Right atrium auricular region (tissue), 2 donors: ENCODE measurements at places on chromosomes 6 and 20.

- DNase-seq: no peak
Observed at GRCh38 chr6:168349718-168350210, 30.2 kb upstream of the DACT2 start.

DNA sequence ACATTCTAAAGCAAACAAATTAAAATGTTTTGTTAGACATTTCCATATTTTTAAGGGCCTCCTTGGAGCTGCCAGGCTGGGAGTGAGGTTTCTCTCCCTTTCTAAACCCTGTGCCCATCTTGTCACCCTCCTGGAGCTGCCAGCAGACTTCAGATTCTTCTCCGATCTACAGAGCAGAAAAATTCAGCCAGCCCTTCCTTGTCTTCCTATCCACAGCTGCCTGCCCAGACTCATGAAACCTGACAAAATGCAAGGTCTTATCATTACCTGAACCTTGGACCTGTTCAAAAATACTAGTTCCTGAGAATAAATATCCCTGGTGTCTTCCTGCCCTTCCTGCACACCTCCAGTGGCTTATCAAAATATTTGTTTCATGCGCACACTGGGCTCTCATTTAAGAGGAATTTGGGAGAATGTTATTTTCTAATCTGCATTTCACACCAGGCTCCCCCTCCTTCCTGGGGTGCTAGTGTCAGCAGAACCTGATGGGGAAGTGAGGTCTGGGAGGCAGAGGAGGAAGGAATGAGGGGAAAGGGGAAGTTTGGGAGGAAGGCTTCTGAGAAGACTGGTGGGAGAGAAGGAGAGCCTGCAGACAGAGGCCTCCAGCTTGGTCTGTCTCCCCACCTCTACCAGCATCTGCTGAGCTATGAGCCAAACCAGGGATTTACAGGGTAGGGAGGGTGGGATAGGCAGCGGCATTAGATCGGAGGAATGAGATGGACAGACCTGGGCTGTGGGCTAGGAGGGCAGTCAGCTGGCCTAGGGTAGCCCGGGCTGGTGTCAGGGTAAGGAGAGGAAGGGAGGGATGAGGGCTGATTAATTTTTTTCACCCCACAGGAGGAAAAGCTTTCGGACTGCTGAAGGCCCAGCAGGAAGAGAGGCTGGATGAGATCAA lies at the start of gene AIF1:
TSS of gene AIF1 (plus strand) at position 551 of the 895 bp plus-strand sequence. CDS start at position 647, 96 bp downstream.
- no peak for DNase-seq

DNA sequence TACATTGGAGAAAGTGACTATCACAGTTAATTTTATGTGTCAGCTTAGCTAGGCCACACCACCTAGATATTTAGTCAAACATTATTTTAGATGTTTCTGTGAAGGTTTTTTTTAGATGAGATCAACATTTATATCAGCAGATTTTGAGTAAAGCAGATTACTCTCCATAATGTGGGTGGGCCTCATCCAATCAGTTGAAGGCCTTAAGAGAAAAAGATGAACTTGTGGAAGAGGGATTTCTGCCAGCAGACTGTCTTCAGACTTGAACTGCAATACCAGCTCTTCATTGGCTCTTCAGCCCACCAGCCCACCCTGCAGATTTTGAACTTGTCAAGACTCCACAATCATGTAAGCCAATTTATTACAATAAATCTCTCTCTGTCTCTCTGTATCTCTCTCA lies 25.1 kb upstream of the FBXO30 start:
- DNase-seq: no peak

DNA sequence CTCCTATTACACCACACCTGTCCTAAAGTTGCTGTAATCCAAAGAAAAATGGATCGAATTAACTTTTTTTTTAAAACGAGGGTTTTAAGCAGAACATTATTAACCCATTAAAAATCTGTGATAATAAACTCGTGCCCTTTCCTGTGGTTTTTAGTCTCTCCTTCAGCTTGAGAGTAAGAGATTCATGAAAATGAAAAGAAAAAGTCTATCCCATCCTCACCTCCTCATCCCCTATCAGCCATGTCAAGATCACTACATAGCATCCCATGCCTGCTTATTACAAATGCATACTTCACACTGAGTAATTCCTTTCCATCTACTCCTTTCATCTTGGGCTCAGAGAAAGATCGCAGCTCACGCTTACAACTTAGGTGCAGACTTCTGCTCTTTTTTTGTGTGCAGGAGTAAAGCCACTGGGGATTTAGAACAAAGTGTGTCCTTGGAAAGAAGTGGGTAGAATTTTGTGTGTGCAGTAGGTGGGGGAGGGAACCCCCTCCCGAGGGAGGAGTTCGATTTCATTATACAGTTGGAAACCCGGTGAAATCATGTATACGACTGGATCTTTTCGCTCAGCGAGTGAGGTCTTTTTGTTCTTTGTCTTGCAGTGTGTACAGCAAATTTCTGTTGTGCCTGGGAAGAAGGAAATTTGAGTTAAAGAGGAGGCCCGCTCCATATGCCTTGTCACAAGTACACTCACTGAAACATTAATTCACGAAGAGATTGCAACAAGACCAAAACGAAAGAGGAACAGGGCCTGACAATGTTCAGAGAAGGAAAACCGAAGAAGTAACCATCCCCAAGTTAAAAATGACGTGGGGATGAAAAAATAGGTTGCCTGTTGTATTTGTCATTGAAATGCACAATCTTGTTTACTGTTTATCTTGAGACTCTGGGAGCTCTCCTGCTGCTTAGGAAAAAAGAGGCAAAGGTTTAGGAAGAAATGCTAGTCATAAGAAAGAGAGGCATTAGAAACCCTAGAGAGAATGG lies 146.5 kb upstream of the ZNF217 start:
- no peak for DNase-seq

GRCh38 chr6:127195833-127196232 lies 70.8 kb upstream of the RNF146 start:
- no peak for DNase-seq

DNA sequence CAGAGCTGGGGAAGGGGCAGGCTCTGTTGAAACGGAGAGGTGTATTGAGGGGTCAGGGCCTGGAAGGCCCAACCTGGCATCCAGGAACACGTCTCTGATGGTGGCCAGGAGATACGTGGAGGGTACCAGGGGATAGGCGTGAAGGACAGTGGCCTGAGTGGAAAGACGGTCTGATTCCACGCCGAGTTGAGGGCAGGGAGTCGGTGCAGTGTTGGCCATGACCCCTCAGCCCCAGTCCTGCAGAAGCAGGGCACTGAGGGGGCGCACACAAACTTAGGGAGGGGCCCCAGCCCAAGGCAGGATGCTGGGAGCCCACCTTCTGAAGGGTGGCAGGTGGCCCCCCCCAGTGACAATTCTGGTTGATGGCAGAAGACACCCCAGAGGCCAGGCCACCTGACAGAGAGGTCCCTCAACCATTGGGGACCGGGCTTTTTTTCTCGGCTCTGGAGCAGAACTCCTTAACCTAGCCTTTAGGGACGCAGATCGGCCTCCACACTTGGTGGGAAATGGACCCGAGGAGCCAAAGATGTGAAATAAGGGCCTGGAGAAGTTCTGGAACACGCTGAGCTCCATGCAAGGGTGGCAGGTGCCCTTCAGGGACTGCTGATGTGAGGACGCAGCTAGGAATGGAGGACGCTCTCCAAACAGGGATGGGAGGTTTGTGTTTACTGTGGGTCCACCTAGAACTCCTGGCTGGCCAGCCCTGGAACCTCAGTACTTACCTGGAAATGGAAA lies 91.0 kb downstream of the TMEM242 start:
- peak; percentile 50 for DNase-seq

DNA sequence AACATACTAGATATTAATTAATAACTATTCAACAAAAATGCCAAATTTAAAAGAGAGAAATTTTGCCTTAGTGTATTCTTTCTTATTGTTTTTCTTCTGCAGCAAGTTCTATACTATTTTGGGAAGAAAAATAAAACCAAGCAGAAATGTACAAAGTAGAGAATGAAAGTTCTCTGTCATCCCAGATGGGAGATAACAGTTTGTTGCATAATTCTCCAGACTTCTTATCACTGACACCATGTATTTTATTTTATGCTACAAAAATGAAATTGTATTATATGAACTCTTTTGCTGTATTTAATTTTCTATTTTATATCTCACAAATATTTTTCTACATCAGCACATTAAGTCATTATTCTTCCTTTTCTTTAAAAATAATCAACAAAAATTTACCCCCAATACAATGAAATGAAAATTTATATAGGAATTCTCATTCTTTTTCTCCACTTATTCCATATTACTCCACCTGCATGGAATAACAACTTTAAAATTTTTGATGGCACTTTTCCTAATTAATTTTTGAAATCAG lies 18.2 kb downstream of the TMEM244 start:
- DNase-seq: no peak

GRCh38 chr6:161684731-161685475 lies 411.0 kb upstream of the AGPAT4 start:
- no peak for DNase-seq

GRCh38 chr6:76694795-76695194 lies 622.3 kb upstream of the IMPG1 start:
- no peak for DNase-seq

DNA sequence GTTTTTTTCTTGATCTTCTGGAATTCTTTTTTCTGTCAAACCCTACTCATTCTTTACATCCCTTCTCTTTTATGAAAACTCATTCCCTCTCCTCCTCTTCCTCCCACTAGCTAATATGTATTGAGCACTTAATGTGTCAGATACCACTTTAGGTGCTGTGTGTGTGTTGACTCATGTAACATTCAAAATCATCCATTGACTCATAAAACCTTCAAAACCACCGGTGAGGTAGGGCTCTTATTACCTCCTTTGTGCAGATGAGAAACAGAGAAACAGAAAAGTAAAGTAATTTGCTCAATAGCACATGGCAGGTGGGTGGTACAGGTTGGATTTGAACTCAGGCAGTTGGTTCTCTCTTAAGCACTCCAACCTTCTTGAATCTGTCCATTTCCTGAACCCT lies 136.3 kb upstream of the NEDD9 start:
- no peak for DNase-seq

DNA sequence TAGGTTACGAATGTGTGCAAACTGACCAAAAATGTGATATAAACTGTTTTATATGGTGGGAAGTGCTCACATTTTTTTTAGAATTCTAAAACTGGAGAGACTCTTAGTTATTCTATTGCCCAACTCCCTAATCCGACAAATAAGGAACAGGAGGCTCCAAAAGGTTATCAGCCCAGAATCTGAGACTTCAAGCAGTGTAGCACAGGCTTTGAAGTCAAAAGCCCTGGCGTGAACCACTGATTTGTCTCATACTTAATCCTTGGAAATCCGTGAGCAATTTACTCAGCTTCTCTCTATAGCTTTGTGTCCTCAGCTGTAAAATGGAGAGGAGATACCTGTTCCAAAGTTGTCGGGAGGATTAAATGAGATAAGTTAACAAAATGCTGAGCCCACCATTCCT lies 368.8 kb upstream of the SASH1 start:
- no peak for DNase-seq

DNA sequence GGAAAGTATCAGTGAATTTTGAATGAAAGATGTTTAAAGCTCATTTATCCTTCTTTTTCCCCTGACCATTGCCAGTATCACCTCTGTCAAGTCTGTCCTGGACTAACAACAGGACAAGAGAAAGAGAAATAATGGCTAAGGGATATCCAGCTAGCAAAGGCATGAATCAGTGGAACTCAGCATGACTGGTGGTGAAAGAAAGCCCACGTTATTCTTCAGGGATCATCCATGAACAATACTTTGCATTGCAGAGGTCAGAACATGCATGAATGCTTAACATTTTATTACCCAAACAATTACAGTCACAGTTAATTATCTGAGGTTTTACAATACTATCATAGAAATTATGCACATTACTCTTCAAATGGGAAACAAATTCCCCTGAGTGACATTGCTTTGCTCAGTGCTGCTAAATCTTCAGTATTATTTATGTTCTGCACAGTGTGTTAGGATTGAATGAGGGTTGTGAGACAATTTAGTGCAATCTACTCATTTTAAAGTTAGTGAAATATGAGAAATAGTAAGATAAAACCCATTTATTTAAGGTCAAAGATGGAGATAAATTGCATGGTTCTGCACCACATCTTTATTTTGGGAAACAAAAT lies 350.7 kb downstream of the KHDRBS2 start:
- no peak for DNase-seq

- no peak for DNase-seq
Observed at GRCh38 chr6:15207923-15208322, 37.9 kb upstream of the JARID2 start.

GRCh38 chr6:167793421-167793820 lies 33.3 kb upstream of the AFDN start:
- DNase-seq: no peak

- DNase-seq: no peak
Observed at GRCh38 chr6:150494241-150494640, 105.4 kb upstream of the PLEKHG1 start.

DNA sequence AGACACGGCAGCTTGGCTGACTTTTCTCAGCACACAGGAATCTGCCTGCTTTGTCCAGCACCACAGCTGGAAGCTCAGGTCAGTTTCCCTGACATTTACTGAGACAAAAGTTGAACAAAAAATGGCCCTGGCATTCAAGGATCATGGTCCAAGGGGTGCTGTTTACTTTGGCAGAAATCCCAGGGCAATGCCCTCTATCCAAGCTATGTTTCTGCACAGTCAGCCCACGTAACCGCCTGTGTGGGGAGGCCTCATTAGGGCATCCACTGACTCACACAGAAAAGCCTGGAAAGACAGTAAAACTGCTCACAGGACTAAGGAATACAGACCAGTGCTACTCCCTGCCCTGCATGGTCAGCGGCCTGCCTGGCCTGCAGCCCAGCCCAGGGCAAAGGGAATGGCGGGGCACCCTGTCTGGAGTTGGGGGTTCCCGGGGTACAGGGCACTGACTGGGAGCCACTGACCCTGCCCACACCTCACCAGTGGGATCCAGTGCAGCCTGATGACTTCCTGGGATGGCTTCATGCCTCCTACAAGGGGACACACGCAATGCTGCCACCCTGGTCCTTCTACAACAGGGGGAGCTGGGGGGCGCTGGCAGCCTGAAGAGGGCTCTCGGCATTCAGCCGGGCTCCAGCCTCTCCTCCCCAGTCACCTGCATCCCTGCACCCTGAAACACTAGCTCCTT lies 77.1 kb downstream of the NINL start:
- no peak for DNase-seq
